Activated B cell treated with CpG ODN at 0.5 μM for 24 hours (primary cell): ENCODE measurements at places on chromosomes 1 and 21. TPM values are rescaled to one million over a fixed set of nuclear protein-coding genes. Genes with fewer than 3 reads are reported as not detected.

GRCh38 chr1:25021591-25022215 is 91.6 kb upstream of the RUNX3 start:
- DNase-seq: no peak

DNA sequence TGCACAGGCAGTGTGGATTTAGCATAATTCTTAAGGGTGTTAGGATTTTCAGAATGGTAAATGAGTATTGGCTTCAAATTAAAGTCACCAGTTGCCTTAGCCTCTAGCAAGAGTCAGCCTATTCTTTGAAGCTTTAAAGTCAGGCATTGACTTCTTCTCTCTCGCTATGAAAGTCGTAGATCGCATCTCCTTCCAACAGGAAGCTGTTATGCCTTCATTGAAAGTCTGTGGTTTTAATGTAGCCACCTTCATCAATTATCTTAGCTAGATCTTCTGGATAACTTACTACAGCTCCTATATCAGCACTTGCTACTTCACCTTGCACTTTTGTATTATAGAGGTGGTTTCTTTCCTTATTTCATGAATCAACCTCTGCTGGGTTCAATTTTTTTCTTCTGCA is 320.2 kb downstream of the PTPRC start:
- DNase-seq: no peak

DNA sequence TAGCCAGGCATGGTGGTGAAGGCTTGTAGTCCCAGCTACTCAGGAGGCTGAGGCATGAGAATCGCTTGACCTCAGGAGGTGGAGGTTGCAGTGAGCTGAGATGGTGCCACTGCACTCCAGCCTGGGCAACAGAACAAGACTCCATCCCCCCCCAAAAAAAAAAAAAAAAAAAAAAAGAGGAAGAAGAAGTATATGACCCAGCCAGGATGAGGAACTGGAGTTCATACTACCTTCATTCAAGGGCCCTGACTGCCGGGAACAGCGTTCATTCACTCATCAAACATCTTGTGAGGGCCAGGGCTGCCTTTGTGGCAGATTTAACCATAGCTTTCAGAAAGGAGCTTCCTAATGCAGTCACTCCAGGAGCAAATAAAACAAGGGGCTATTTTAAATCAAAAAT is 127.6 kb downstream of the MRPS6 start:
- no peak for DNase-seq

Gene NFASC
- 0.07 TPM in 1 of 2 replicates, not detected in the other for total RNA-seq

DNA sequence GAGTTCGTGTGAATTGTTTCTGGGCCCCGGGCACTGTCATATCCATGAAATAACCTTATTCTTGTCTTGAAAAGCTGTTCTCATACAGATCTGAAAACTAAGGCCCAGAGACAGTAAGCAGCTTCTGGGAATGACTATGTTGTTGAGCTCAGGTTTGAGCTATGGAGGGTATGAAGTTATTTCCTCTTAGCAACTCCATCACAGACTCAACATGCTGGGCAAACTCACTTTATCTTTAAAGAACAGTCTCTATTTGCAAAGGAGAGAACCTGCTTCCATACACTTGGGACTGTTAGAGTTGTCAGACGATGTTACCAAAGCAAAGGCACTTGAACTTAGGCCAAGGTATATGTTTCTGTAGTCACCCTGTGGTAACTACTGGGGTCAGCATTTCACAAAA is 90.0 kb downstream of the GPR88 start:
- DNase-seq: no peak

GRCh38 chr1:221963742-221964141 is 221.9 kb upstream of the DUSP10 start:
- no peak for DNase-seq

DNA sequence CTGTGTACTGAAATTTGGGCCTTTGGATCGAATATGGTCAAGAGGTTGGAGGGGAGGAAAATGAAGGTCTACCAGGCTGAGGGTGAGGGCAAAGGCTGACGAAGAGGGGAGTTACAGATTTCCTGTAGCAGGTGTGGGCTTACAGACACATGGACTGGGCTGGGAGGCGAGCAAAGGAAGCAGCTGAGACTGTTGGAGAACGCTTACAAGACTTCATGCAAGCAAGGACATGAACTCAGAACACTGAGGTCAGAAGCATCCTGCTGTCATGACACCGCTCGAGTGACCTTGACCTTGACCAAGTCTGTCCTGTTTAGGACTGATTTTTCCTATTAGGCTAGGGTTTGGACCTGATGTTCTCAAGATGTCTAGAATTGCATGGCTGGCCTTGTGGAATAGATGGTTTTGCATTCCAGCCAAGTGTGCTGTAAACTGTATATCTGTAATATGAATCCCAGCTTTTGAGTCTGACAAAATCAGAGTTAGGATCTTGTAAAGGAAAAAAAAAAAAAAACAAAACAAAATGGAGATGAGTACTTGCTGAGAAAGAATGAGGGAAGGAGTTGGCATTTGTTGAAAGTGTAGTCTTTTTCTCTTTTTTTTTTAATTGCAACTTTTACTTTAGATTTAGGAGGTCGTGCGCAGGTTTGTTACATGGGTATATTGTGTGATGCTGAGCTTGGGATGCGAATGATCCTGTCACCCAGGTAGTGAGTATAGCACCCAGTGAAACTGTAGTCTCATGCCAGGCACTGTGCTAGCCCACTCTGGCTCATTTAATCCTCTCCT is 5.8 kb downstream of the ELF3 start:
- DNase-seq: no peak

- no peak for DNase-seq
Measured at GRCh38 chr1:114015075-114015474, 35.8 kb downstream of the OLFML3 start.

DNA sequence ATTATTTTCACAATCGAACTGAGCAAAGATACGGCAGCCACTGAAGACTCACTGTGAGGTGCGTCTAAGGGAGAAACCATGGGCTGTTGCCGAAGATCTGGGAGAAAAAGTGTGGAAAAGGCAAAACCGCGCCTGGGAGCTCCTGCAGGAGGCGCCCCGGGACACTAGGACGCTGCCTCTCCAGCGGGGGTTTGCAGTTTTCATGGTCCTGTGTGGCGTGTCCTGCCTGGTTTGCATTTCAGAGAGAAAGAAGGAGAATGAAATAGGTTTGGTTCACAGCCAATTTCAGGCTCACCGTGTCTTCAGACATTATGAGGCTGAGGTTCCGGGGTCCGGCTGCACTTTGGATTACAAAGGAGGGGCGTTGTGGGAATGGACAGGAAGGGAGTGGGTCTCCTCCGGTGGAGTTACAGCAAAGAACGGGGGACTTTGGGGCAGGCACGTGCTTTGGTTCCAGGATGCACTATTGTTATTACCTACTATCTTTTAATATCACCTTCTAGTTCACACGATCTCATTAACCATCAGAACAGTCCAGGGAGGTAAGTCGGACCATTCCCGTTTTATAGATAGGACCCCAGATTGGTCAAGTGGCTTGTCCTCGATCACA is 179.8 kb downstream of the DYRK1A start:
- DNase-seq: no peak

- DNase-seq: no peak
Measured at GRCh38 chr1:113904293-113904673, 316 bp downstream of the AP4B1 start.

DNA sequence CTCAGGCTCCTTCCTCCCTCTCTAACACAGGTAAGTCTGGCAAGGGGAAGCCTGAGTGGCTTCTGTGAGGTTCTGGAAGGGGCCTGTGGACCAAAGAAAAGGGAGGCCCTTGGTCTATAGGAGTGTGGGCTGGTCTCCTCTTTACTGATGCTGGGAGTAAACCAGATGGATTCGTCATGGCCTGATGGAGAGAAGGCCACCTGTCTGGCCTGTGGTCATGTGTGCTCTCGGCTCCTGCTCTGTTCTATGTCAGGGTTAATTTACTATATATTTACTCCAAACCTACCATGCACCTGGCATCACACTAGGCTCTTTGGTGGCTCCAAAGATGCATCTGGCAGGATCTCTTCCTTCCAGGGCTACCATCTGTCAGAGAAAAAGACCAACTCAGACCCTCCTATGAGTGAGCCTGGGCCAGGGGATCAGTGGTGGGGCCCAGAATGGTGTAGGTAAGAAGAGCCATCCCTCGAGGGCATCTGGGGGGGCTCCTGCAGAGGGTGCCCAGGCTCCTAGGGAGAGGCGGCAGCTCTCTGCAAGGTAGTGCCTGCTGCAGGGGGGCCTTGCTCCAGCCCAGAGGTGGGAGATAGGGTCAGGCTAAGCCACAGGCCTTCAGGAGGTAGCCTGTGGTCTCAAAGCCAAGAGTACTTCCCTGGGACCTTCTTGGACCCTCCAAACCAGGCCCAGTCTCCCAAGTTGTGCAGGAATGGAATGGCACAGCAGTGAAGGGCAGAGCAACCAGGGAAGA is 68.2 kb upstream of the SELENON start:
- DNase-seq: no peak

DNA sequence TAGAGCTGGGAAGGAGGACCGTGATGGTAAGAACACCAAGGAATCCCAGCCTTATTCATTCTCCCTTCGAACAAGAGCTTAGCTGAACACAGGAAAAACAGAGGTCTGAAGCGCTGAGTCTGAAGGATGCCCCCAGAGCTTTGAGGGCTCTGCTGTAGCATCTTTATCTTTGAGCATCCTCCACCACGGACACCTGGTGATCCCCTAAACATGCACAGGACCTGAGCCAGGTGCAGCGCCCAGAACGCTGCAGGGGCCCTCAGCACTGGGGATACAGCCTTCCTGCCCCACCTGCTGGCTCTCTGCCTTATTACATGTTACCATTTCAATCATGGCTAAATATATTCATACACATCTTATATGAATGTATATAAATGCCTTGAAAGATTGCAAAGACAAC is 7.7 kb upstream of the GPATCH4 start:
- no peak for DNase-seq

- DNase-seq: no peak
Measured at GRCh38 chr1:101902199-101902598, 94.5 kb downstream of the OLFM3 start.

Gene SEC16B
- total RNA-seq: 0.07 TPM in 1 of 2 replicates, not detected in the other

GRCh38 chr1:111631502-111631901 is 11.9 kb downstream of the RAP1A start:
- DNase-seq: no peak

DNA sequence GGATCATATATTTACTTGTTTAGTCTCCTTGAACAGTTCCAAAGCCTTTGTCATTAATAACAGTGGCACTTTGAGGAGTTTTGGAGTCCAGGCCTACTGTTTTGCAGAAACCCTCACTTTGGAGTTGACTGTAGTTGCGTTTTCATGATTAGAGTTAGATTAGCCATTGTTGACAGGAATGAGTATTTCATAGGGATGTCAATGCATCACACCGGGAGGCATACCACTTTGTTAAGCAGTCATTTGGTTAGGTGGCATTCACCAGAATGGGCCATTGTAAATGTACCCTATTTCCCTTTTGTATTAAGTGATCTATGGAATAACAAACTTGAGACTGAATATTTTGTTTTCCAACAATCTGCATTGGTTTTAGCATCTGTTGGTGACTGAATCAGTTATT is 11.8 kb downstream of the MRPS6 start:
- no peak for DNase-seq

DNA sequence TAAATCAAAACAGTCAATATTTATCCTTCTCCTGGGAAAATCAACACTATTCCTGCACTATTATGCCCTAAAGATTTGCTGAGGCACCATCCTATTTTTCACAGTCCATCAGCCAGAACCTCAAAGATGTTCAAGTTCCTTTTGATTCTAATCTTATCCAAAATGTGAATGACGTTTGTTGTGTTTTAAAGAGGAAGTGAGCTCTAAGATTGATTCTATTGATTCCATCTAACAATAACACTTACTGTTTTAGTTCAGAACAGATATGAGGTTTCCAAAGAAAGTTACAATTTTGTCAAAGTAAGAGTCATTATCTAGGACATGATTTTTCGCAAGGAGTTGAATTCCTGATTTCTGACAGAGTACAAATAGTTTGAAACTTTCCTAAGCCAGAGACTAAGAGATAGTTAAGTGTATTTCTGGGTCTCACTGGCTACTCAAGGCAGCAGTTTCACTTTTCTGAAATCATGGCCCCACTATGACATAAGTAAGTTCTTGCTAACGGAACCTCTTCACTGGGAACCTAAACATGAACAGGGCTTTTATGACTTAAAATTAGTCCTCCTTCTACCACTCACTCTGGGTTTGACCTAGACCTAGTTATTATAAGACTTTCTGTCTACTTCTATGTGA is 84.7 kb downstream of the LHX9 start:
- no peak for DNase-seq

- DNase-seq: no peak
Measured at GRCh38 chr1:84368441-84368840, 29.8 kb upstream of the DNASE2B start.

GRCh38 chr21:39150877-39151276 is 32.4 kb downstream of the PSMG1 start:
- no peak for DNase-seq
